ENCODE measurements at places on chromosomes 6 and 20. TPM values are rescaled to one million over a fixed set of nuclear protein-coding genes. Genes with fewer than 3 reads are reported as not detected.
A peak's percentile ranks its signal among the peaks of the same experiment; 100 is the strongest.

DNA sequence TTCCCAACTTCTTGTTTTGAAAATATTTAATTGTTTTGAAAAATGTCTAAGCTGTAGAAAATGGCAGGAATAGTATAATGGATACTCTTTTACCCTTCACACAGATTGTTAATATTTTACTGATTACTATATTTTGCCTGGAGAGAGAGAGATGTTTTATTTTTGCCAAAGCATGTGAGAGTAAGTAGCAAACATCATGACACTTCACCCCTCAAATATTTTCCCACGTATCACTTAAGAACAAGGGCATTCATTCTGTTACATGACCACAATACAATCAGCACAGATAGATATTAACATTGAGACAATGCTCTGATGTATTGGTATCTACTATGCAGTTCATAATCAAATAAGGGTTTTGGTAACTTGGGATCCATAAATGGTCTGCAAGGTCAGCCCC, 116.5 kb downstream of the CCDC170 start:
- no peaks in the 10 kb centered on the region for H3K36me3 ChIP-seq
- no peak for DNase-seq
- H3K27ac ChIP-seq = no peak overlapping the region
- H3K4me3 ChIP-seq = no peak overlapping the region
- H3K27me3 ChIP-seq = no peaks in the 10 kb centered on the region

DNA sequence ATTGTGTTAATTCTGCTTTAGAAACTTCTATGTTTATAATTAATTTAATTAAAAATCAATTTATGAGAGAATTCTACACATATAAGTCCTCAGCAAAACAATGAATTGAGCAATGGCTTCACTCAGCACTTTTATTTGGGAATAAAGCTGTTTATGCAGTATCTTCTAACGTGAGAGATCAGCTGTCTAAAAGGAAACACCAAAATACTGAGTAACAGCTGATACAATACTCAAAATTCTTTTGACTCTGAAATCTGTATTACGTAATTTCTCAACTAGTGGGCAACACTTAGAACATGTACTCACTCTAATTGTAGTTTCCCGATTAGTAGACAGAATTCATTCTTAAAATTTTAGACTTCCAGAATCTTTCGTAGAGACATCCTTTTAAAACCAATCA, 49.8 kb downstream of the MAP3K7 start:
- no peak overlapping the region for H3K27ac ChIP-seq
- no peaks in the 10 kb centered on the region for H3K4me1 ChIP-seq
- H3K4me3 ChIP-seq = no peak overlapping the region
- DNase-seq = no peak

DNA sequence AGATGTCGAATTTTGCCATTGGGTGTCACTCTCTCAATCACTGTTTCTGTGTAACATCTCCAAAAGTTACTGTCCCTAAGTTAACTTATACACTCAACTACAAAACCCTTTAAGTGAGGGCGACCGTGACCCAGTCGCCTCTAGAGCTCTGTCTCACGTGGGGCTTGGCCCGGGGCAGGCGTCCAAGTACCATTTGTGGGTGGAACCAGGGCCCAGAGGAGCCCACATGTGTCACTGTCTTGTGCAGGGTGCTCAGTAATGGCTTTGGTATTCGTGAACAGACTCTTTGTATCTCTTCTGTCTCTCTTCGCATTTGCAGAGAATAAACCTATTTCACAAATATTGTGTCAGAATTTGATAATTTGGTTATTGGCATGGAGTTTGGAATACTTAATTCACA, 109.9 kb upstream of the THBS2 start:
- H3K27ac ChIP-seq = no peak overlapping the region
- no peak for DNase-seq
- H3K27me3 ChIP-seq = no peaks in the 10 kb centered on the region
- no peaks in the 10 kb centered on the region for H3K4me1 ChIP-seq
- no peak overlapping the region for H3K4me3 ChIP-seq

- H3K27ac ChIP-seq = no peak overlapping the region
- H3K4me1 ChIP-seq = no peaks in the 10 kb centered on the region
- DNase-seq = no peak
- H3K36me3 ChIP-seq = no peaks in the 10 kb centered on the region
- no peak overlapping the region for H3K4me3 ChIP-seq
- no peaks in the 10 kb centered on the region for H3K27me3 ChIP-seq
These were observed 24.1 kb downstream of the CYP39A1 start for GRCh38 chr6:46628498-46628897.

DNA sequence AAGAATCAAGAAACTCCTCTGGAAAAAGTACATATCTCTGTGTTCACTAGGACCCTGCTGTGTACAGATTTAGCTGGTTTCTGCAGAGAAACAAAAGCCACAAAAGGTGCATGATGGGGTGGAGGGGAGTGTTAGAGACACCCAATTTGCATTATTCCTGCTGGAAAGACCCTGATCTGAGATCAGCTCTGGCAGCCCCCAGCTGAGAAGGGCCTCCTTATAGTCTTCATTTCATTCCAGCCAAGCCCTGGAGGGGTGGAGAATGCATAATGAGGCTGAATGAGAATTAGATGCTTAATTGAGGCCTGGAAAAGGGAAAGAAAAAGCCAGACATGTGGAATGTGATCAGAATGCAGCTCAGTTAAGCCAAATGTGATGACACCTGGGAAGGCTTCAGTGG, 545.6 kb downstream of the KIF16B start:
- H3K4me3 ChIP-seq = no peak overlapping the region
- 0 out of 2 replicates have a peak, but pooled peaks cover 7% of the 10 kb centered on the region for H3K4me1 ChIP-seq
- H3K36me3 ChIP-seq = no peaks in the 10 kb centered on the region
- no peaks in the 10 kb centered on the region for H3K27me3 ChIP-seq
- no peak overlapping the region for H3K27ac ChIP-seq

DNA sequence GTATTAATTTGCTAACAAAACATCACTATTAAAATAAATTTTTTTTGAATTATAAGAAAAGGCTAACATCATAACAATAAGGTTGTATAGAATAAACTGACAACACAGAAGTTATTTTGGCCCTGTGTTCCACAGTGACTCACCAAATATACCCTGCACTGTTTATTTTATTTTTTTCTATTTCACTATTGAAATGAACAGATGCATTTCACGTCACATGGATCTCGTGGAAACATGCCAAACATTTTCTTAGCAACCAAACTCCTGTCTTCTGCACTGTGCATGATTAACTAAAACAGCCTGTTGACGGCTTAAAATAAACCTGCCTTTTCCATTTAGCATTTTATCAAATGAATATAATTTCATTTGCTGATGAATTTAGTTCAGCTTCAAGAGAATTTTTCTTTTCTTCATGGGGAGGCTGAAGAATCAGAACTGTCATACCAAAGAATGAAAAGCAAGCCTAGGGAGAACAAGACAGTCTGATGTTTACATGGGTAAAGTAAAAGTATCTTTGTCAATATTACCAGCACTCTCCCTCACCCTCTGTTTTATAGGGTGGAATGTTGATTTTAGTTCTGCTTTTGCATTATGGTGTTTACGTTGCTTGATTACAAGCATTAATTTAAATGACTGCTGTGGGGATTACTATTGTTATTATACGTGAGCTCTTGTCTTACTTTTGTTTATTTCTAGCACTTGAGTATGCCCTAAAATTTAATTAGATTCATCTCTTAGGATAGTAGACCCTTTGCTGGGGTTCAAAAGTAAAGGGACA, 115.3 kb downstream of the LCA5 start:
- H3K4me1 ChIP-seq = no peaks in the 10 kb centered on the region
- H3K27ac ChIP-seq = no peak overlapping the region
- H3K4me3 ChIP-seq = no peak overlapping the region
- DNase-seq = no peak
- no peaks in the 10 kb centered on the region for H3K36me3 ChIP-seq

KCNK5 gene
- total RNA-seq = 57.4 TPM

PPP1R10 gene
- total RNA-seq = 41.3 TPM

- peak within 1 kb of the TSS; percentile 61 for H3K4me3 ChIP-seq
- H3K36me3 ChIP-seq = no peaks in the 10 kb centered on the region
- DNase-seq = no peak
- no peak within 1 kb of the TSS for H3K27ac ChIP-seq
These were observed at the start of gene AVP for GRCh38 chr20:3084283-3084985. Gene AVP, minus strand, starts transcription at chr20:3084724. Its CDS starts 50 bp downstream, at chr20:3084674.

C20orf96 gene
- 14.6 TPM for total RNA-seq

GRCh38 chr6:36701401-36701991, 3.9 kb downstream of the RAB44 start:
- H3K27me3 ChIP-seq = no peaks in the 10 kb centered on the region
- no peak overlapping the region for H3K27ac ChIP-seq
- DNase-seq = peak; percentile 23
- no peaks in the 10 kb centered on the region for H3K36me3 ChIP-seq
- no peak overlapping the region for H3K4me3 ChIP-seq
- no peaks in the 10 kb centered on the region for H3K4me1 ChIP-seq

SAPCD1 gene
- total RNA-seq = 3.9 TPM

DNA sequence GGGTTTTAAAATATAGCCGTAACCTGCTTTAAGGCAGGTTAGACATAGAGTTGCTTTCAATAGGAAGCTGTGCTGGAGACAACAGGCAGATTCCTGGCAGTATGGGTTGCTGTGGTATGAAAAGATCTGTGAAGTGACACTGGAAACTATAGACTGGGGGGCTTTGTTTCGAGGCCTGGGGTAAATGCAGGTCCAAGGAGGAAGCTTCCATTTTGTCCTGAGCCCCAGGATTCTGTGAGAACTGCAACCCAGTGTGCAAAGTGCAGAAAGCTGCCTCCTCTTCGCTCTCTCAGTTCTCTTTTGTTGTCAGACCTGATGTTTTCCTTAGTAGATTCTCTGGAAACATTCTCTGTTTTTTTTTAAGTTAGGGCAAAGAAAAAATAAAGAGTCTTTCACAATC, 86.9 kb downstream of the LYRM4 start:
- H3K27me3 ChIP-seq = no peaks in the 10 kb centered on the region
- no peak for DNase-seq
- no peak overlapping the region for H3K27ac ChIP-seq

- H3K4me3 ChIP-seq = no peak overlapping the region
- no peaks in the 10 kb centered on the region for H3K36me3 ChIP-seq
- H3K4me1 ChIP-seq = 0 out of 2 replicates have a peak, but pooled peaks cover 8% of the 10 kb centered on the region
- H3K27me3 ChIP-seq = no peaks in the 10 kb centered on the region
- no peak overlapping the region for H3K27ac ChIP-seq
These were observed 113.1 kb downstream of the ADAT2 start for GRCh38 chr6:143337201-143337949.

RNF182 gene
- 9.8 TPM for total RNA-seq

DNA sequence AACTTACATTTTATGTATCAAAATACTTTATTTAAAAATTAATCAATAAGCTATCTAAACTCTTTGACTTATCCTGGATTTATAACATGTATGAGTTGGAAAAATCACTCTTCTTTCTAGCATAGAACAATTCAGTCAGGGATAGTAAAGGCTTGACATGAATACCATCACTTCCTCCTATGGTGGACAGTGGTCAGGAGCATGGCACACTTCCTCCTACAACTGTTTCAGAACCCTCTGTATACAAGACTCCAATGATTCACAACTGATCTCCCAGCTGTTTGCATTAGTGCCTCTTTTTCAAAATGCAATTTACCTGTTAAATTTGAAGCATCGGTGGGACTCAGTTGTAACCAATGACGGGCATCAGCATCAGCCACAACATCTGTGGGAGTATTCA, 129.7 kb downstream of the RALGAPA2 start:
- peaks cover 6% of the 10 kb centered on the region for H3K4me1 ChIP-seq
- no peak for DNase-seq
- H3K4me3 ChIP-seq = no peak overlapping the region
- peaks cover 4% of the 10 kb centered on the region for H3K36me3 ChIP-seq

GRCh38 chr20:7113577-7114466, 346.3 kb downstream of the BMP2 start:
- no peaks in the 10 kb centered on the region for H3K27me3 ChIP-seq
- no peaks in the 10 kb centered on the region for H3K36me3 ChIP-seq
- peak; percentile 76 for DNase-seq
- H3K4me3 ChIP-seq = no peak overlapping the region
- no peak overlapping the region for H3K27ac ChIP-seq
- peaks cover 17% of the 10 kb centered on the region for H3K4me1 ChIP-seq

DNA sequence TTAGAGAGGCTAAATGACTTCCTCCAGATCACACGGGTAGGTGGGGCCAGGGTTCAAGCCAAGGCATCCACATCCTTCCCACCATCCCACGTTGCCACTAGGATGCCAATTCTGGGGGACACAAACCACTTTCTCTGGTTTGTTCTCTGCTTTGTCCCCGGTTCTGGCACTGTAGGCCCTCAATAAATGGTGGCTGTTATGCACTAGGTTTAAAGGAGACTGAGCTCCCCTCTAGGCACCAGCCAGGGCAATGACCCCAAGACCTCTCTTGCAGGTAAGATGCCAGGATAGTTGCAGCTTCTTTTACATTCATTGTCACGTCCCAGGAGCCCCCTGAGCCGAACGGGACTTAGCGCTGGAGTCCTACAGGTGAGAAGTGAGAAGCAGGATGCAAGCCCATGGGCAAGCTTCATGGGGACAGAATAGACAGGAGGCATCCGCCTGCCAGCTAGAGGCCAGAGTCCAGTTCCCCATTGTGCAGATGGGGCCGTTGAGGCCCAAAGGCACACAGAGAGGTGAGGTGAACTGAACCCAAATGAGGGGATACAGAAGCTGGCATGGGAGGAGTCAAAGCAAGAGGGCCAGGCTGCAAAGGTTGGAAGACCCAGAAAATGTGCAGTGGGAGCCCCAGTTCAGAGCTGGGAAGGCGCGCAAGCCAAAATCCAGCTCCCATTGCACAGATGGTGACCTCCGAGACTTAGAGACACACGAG, 677 bp downstream of the PXMP4 start:
- no peak for DNase-seq
- no peak overlapping the region for H3K27ac ChIP-seq
- no peaks in the 10 kb centered on the region for H3K27me3 ChIP-seq
- H3K36me3 ChIP-seq = no peaks in the 10 kb centered on the region
- no peaks in the 10 kb centered on the region for H3K4me1 ChIP-seq

DNA sequence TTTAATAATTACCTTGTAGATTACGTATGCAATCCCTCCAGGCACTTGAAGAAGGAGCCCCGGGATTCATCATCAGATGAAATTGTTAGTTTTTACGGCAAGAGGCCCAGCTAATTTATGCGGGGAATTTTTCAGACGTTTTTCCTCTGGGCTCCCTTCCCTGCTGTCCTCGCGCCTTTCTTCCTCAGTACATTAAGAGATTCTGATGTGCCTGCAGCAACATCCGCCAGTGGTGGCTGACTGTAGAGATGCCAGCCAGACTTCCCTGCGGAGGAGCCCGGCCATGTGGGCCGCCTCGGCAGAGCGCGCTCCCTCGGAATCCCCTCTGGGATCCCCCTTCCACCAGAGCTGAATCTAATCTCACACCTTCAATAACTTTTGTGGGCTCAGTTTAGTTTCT, 46.4 kb upstream of the POU3F2 start:
- H3K4me1 ChIP-seq = peaks cover 34% of the 10 kb centered on the region
- H3K27ac ChIP-seq = no peak overlapping the region
- no peaks in the 10 kb centered on the region for H3K27me3 ChIP-seq
- H3K4me3 ChIP-seq = peak overlapping the region; percentile 34
- DNase-seq = peak; percentile 79
- H3K36me3 ChIP-seq = no peaks in the 10 kb centered on the region

Data from GM23338 (cell line).